ENCODE measurements at places on chromosomes 1 and 21.

- DNase-seq: no peak
These were observed 180.2 kb upstream of the MAP1LC3C start for GRCh38 chr1:242178924-242179708.

DNA sequence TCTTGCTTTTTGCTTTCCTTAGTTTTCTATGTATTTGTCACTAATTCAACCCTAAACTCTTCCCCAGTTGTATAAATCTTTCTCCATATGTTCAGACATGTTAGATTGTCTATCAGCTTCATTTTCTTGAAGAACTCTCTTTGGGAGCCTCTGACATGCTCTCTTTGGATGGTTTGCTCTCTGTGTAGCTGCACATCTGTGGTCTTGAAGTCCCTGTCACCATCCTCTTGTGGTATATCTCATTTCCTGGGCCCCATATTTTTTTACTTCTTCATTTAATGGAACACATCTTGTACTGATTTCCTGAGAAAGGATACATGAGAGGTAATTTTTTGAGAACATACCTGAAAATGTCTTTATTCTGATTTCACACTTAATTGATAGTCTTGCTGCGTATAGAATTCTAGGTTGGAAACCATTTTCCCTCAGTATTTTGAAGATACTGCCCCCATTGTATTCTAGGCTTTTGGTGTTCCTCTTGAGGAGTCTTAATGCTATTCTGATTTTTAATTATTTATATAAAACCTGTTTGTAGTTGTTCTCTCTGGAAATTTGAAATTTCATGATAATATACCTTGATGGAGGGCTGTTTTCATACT is 72.6 kb downstream of the ST3GAL3 start:
- DNase-seq: no peak

DNA sequence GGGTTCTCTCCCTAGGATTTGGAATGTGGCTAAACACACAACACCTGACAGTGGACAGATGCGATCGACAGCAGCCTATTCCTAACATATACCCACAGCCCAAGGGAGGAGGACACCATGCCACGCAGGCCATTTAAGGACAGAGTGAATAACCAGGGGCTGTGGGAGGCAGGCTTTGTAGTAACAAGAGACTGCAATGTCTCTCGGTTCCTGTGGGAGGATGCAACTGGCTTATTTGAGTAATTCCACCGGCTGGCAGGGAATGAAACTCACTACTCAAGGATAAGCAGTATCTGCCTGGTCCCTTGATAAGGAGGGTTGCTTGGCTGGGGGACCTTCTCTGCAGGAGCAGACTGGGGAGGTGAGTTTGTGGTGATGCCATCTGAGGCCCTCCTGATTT is 109.6 kb downstream of the PCP4 start:
- no peak for DNase-seq

DNA sequence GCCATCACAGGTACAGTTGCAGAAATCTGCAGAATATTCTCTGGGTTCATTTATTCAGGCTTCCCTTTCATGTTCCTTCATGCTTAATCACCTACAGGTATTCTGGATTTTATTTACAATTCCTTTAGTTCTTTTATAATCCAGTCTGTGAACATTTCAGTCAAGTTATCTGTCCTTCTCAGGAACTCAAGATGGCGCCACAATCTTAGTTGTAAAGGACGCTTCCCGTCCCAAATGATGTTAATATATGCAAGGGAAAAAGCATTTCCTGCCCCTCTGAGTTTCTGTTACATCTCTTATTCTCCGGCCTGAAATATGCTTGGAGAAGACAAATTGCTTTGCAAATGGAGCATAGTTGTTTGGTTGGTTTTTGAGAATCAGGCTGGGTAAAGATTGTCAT is 19.3 kb downstream of the F3 start:
- DNase-seq: no peak

DNA sequence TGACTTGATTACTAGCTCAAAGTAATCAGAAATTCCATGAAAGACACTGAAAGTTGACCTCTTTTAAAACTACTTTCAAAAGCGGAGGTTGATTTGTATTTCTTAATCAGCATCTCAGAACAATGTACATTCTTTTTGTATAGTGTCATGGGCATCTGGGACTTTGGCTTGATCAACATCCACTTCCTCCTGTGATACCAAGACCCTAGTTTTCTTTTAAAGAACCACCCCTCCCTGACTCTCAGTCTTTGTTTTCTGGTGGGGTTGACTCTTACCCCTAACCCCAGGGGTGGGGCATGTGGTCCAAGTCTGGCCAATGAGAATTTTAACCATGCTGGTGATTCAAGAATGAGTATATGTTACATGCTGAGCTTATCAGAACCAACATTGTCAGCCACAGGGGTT is 21.7 kb upstream of the IRF2BP2 start:
- no peak for DNase-seq

GRCh38 chr1:200971955-200972711 is 51.4 kb downstream of the KIF21B start:
- peak; percentile 90 for DNase-seq

DNA sequence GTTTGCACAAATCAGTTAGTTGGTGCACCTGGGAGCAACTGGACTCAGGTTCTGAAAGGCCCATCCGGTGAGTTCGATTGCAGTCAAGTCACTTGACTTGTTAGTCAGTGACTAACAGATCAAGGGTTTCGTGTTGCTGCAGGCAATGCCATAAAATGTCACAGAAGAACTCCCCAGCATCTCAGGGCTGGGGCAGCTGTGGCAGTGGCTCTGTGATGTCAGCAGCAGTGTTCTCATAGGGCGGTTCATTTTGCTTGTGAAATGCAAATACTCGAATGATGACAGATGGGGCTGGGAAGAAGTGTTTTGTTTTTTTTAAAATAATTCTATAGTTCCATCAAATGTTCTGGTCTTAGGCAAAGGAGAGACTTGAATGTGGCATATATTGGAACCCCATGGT is 287.8 kb downstream of the LMX1A start:
- peak; percentile 36 for DNase-seq

- no peak for DNase-seq
These were observed 2.7 kb downstream of the SLC9A1 start for GRCh38 chr1:27152004-27152828.

DNA sequence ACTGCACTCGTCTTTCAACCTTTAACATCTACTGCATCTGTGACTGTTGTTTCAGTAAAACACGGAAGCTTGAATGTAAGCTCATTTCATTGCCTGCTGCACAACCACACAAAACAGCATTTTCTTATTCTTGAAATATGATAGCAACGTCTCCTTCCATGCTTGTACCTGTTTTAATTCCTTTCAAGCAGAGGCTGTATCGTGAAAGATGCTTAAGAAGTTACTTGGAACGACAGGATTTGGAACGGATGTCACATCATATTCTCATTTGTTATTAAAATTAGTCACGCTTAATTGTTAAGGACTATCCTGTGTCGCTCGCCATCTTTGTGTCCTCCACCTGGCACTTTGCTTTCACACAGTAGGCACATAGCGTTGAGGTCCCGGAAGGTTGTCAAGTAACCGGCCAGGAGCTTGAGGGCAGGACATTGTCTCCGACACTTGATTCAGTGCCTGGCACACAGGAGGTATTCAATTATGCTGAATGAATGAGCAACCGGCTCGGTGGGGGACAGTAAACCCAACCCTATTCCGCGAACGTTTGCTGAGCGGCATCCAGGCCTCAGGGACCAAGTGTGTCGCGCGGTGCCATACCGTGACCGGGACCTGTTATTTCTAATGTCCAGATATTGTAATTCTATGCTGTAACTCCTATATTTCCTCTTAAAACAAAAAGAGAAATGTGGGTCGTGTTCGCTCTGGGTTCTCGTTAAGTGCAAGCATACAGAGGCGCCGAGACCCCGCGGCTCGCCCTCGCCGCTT is 499 bp upstream of the SH3GLB1 start:
- peak; percentile 83 for DNase-seq

DNA sequence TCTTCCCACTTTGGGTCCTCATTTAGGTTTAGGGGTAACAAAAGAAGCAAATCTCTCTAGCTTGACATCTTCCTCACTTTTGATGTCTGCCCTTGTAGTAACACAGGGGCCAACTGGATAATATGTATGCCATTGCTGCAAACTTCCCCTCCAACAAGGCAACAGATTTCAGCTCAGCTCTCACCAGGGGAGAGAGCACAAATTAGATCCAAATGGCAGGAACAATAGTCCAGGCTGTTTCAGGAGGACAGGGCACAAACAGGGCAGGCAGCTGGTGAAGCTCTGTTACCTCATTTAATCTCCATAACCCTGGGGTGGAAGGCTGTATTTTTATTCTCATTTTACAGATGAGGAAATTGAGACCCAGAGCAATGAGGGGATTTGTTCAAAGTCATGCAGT is 4.3 kb upstream of the PIK3R3 start:
- DNase-seq: no peak

GRCh38 chr1:8551057-8551456 is 233.1 kb downstream of the SLC45A1 start:
- DNase-seq: no peak
